NCI-H1105 (cell line): ENCODE measurements at places on chromosomes 12 and 14.

DNA sequence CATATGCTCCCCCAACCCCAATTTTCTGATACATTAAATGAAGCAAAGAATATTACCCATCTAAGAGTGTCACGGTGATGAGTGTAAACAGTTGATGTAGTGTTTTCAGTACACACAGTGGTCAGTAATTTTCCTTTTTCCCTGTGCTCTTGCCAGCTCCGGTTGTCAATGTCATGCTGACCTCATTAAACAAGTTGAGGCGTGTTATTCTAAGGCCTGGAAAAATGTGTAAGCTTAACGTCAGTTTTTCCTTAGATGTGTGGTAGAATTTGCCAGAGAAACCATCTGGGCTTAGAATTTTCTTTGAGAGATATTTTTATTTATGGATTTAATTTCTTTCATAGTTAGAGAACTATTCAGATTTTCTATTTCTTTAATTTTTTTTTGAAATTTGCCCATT is 11.7 kb upstream of the SERPINA6 start:
- DNase-seq, result no peak

DNA sequence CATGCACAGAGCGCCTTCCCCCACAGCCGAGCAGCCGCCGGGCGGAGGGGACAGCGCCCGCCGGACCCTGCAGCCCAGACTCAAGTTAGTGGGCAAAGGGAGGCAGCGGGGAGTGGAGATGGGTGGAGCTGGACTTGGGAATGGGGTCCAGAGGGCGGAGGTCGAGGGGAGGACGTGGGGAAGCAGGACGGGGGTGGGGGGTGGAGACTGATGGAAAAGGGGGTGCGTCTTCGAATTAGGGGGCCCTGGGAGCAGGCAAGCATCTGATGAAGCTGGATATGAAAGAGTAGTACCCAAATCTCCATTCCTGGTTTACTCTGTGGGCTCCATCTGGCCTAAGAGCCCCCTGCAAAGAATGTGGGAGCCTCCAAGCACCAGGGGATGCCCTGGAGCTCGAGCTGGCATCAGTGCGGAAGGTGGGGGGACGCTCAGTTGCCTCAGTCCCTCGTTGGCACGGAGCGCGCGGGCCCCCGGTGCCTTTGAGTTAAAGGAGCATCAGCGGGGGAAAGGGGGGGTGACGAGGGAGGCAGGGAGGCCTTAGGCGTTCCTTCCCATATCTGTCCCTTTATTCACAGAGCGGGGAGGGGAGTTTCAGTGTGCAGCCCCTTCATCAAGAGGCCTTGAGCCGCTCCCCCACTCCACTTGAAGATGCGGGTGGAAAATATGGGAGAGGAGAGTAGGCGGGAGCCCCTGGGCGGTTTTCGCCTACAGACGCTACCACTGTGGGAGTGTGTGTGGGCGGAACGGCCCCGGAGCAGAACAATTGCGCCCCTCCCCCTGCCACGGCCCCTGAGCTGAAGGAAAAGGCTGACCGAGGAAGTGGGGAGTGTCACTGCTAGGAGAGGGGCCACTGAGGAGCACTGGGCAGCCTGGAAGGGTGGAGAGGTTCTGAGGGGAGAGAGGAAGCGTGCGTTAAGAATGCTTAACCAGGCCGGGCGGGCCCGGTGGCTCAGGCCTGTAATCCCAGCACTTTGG is 644 bp downstream of the NAB2 start:
- DNase-seq, result no peak

- no peak for DNase-seq
Observed at GRCh38 chr12:130192642-130193345, 30.5 kb downstream of the FZD10 start.

DNA sequence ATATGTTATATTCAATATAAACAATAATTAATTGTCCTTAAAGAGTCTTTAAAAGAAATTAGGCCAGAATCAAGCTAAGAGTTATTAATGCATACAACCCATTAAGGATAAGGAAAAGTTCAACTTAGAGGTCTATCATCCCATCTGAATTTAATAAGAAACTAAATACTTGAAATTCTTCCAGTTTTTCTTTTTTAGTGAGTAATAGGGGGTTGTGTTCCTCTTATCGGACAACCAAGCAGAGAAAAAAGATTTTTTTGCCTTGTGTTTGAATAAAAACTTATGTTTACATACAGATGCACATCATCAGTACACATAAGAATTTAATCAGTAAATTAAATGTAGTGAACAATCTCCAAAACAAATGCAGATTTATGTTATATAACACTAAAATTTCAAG is 32.5 kb downstream of the PAWR start:
- no peak for DNase-seq

DNA sequence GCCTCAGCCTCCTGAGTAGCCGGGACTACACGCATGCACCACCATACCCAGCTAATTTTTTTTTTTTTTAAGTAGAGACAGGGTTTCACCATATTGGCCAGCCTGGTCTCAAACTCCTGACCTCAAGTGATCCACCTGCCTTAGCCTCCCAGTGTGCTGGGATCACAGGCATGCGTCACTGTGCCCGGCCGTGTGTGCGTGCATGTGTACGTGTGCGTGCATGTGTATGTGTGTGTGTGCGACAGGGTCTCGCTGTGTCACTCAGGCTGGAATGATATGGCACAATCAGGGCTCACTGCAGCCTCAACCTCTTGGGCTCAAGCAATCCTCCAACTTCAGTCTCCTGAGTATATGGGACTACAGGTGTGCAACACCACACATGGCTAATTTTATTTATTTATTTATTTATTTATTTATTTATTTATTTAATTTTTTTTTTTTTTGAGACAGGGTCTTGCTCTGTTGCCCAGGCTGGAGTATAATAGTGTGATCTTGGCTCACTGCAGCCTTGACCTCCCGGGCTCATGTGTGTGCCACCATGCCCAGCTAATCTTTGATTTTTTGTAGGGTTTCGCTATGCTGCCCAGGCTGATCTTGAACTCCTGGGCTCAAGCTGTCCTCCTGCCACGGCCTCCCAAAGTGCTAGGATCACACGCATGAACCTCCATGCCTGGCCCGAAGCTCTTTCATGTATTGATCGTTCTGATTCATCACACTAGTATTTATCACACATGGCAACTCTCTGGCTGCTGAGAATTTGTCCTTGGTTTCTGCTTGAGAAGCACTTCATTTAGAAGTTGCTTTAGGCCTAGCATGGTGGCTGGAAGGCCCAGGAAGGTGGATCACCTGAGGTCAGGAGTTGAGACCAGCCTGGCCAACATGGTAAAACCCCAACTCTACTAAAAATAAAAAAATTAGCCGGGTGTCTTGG is 35.9 kb upstream of the CLIP1 start:
- DNase-seq, result no peak

GRCh38 chr14:100834082-100834793 is 8.3 kb downstream of the MEG3 start:
- no peak for DNase-seq

DNA sequence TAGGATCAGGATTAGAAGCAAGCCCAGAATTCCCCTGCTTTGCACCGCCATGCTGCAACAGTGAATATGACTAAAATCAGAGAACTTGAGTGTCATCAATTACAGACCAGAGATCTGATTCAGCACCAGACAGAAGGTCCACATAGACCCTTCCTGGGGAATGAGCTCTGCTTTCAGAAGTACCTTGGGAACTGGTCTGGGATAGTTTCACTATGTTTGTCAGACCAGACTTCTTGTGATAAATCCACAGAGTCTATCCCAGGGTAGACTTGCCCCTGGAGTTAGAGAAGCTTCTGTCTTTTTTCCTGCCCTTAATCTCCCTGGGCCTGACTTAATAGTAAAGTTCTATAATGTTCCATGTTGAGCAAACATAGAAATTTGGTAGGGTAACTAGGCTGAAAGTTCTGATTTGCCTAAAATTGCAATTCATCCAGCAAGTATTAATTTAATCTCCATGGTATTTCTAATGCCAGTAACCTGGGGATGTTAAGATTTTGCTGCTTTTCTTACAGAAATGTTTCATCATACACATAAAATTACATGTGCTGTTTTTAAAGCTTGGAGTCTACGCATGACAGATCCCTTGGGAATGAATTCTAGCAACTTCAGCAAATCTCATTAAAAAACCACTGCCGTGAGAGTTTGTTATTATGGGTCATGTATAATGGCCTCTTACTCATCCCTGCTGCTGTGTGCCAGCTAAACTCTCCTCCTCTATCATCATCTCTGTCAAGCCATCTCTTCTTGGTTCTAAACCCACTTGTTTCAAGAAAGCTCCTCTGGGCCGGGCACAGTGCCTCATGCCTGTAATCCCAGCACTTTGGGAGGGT is 61.3 kb upstream of the METAP2 start:
- DNase-seq, result no peak
